Left renal pelvis (tissue), 4 donors: ENCODE measurements at places on chromosomes 11 and 22.

- no peak for DNase-seq
Observed at GRCh38 chr11:2530131-2530854, 85.5 kb downstream of the KCNQ1 start.

GRCh38 chr11:22797047-22797446 is 32.6 kb downstream of the SVIP start:
- DNase-seq, result no peak

GRCh38 chr11:76781807-76782530 is 1.2 kb upstream of the TSKU start:
- DNase-seq, result no peak

DNA sequence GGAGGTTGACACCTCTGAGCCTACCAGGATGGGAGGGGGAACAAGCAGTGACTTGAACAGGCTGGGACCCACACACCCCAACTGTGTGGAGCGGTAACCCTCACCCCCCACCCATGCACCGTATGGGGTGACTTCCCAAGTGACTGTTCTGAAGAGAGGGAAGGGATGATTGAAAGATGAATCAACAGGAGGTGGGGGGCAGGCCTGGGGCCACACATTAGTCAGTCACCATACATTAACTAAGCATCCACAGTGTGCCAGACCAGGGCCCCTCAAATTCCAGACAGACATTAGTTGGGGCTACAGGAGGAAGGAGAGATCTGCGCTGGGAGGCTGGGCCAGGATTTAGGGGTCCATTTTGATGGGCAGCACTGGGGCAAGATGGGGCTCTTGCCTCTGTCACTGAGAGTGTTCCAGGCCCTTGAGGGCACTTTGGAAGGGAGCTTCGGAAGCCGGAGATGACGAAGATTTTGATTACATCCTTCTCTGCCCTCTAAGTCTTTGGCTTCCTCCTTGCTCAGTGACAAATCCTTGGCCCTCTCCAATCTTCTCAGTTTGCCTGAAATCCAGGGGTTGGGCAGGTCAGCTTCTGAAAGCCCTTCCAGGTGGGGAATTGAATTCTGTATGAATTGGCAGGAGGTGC is 966 bp downstream of the SMTN start:
- no peak for DNase-seq

DNA sequence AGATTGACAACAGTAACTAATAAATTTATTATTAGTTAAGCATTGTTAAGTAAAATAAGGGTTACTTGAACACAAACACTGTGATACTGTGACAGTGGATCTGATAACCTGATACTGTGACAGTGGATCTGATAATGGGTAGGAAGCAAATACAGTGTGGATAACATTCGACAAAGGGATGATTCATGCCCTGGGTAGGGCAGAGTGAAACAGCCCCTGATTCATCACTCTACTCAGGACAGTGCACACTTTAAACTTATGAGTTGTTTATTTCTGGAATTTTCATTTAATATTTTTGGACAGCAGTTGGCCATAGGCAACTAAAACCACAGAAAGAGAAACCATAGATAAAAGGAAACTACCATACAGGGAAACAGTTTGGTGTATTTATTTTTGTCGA is 60.8 kb upstream of the CTSC start:
- DNase-seq, result no peak

GRCh38 chr11:23543651-23544222 is 683.5 kb upstream of the CCDC179 start:
- DNase-seq, result no peak

- no peak for DNase-seq
Observed at GRCh38 chr11:45477588-45477987, 187.8 kb downstream of the CHST1 start.

- DNase-seq, result no peak
Observed at GRCh38 chr11:117819096-117820040, 5.2 kb downstream of the FXYD2 start.

DNA sequence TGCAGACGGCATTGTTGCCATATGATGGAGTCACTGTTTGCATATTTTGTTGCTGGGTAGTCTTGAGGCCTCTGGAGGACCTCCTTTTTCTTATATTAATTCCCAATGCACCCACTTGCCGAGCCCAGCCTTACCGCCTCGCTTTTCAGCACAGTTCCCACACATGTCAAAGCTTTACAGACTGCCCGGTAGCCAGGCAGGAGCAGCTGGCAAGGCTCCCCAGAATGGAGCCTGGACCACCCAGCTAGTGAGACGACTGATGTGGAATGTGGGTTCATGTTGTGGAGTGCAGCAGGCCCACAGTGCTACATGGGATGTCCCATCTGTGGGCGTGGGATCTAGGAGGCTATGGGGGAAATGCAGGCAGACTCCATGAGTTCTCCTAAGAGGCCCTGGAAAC is 99.4 kb upstream of the MTMR2 start:
- DNase-seq, result no peak

- DNase-seq, result no peak
Observed at GRCh38 chr11:1473011-1473628, 13.5 kb downstream of the MOB2 start.

DNA sequence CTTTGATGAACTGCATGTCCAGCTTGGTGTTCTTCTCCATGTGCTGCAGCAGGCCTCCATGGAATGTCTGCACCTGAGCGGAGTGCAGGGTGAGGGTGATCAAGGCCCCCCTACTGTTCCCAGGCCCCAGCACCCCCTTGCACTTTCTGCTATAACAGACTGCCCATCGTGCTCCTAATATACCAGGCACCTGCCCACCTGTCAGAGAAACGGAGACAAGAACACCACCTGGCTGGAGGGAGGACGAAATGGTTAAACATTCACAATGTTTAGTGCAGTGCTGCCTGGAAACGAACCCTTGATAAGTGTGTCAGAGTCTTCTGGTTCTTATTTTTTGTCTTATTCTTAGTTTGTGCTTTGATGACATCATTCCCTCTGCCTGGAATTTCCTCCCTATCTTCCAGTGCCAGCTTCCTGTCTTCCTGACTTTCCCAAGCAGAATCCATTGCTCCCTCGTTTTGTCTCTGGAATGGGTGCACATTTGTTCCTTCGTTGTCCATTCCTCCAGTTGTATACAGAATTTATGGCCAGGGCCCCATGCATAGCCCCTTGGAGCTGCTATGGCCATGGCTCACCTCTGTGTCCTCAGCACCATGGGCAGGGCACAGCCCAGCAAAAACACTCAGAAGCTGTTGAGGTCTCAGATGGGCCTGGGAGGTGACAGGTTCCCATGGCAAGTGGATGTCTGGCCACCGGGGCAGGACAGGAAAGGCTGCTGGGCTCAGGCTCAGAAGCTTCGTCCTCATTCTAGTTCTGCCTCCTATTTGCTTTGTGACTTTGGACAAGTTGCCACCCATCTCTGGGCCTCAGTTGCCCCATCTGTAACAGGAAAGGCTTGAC is 11.9 kb downstream of the BAIAP2L2 start:
- no peak for DNase-seq

GRCh38 chr11:57310630-57311086 is 14.1 kb downstream of the TNKS1BP1 start:
- DNase-seq, result no peak

DNA sequence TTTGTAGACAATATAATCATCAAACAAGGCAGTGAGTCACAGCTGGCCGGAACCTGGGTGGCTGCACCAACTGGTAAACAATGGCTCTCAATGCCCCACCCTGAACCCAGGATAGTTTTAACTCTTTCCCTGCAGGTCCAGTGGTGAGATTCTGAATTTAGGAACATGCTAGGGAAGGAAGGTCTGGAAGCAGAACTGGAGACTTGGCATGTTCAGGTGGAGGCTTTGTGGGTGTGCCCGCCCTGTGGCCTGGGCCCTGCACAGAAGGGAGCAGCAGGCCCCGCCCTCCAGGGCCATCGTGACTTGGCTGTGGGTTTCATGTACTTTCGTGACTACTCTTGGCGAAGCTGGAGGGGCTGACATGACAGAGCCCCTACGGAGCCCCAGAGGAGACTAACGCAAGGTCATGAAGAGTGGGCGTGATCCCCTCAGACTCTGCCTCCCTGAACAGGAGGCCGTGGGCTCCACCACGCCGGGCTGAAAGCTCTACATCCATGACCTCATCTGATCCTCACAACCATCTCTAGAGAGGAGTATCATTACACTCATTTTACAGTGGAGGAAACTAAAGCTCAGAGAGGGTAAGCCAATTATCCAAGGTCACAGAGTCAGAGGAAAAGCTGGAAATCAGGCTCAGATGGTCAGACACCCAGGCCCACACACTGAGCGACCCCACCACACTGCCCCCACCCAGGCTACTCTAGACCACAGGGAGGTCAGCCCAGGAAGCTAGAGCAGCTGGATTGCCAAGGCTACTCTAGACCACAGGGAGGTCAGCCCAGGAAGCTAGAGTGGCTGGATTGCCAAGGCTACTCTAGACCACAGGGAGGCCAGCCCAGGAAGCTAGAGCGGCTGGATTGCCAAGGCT is 27.3 kb downstream of the MAFF start:
- DNase-seq, result no peak

GRCh38 chr22:30753701-30754100 is 59.0 kb downstream of the OSBP2 start:
- no peak for DNase-seq

DNA sequence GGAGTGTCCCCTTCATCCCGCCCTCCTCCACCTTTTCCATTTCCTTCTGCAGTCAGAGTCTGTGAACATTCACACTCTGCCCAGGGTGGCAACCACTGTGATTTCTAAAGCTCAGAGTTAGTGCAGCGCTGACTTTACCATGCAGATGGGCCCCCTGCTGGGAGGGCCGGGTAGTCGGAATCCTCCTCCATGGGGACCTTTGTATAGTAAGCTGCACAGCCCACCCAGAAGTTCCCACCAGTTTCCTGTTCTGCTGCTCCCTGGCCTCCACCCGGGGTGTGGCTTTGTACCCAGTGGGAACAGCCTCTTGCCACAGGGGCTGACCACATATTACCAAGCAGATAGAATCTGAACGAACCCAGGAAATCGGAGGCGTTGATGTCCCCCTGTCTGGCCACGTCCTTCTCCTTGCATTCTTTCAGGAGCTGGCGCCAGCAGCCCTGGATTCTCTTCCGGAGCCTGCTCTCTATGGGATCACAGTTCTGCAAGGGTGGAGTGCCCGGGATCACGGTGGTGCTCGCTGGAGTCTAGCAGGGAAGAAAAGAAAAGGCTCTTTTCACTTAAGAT is 125.3 kb downstream of the MPPED1 start:
- DNase-seq, result no peak

- no peak for DNase-seq
Observed at GRCh38 chr11:69385144-69385820, 91.3 kb downstream of the MYEOV start.

DNA sequence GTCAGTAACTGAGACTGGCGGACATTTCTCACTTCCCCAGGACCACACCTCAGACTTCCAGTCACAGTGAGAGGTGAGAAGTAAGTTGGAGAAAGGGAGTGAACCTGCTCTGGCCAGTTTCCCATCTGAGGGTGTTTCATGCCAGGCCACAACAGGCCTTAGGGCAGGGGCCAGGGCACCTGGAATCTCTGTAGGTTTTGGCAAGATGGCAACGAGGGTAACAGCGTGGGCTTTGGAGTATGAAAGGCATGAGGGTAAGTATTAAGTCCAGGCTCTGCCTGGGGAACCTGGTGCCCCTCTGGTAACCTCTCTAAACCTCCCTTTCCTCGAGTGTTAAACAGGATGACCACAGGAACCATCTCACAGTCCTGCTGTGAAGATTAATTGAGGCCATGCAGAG is 28.5 kb upstream of the ABCC8 start:
- DNase-seq, result no peak

- no peak for DNase-seq
Observed at GRCh38 chr11:20881328-20882079, 212.1 kb downstream of the NELL1 start.

- DNase-seq, result no peak
Observed at GRCh38 chr11:8962841-8963240, 1.4 kb downstream of the TMEM9B start.

DNA sequence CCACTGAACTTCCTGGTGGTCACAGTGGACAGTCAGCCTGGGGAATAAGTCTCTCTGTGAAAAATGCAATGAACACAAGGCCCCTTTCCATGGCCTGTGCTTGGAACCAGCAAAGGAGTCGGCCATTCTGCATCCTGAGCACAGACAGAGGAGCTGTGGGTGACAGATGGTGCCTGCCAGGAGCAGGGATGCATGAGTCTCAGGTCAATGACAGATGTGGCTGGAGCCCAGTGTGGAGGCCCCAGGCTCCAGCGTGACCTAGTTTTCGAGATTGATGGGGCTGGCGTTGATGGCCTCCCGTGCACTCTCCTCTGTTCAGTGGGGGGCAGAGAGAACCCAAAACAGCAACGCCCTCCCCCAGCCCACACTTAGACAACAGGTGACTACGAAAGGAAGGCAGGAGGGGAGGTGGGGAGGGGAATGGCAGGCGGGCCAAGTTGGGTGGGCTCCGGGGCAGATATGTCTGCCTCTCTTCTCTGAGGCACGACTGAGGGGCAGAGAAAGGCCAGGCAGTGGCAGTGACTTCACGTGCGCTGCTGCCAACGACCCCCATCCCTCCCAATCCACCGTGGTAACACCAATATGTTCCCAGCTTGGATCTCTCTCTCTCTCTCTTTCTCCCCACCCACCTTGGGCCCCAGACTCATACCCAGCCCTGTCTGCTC is 34.4 kb upstream of the CD5 start:
- no peak for DNase-seq

GRCh38 chr11:122150216-122151124 is 34.5 kb upstream of the BLID start:
- DNase-seq, result no peak

- no peak for DNase-seq
Observed at GRCh38 chr11:86440305-86440716, 65.6 kb downstream of the CCDC81 start.

DNA sequence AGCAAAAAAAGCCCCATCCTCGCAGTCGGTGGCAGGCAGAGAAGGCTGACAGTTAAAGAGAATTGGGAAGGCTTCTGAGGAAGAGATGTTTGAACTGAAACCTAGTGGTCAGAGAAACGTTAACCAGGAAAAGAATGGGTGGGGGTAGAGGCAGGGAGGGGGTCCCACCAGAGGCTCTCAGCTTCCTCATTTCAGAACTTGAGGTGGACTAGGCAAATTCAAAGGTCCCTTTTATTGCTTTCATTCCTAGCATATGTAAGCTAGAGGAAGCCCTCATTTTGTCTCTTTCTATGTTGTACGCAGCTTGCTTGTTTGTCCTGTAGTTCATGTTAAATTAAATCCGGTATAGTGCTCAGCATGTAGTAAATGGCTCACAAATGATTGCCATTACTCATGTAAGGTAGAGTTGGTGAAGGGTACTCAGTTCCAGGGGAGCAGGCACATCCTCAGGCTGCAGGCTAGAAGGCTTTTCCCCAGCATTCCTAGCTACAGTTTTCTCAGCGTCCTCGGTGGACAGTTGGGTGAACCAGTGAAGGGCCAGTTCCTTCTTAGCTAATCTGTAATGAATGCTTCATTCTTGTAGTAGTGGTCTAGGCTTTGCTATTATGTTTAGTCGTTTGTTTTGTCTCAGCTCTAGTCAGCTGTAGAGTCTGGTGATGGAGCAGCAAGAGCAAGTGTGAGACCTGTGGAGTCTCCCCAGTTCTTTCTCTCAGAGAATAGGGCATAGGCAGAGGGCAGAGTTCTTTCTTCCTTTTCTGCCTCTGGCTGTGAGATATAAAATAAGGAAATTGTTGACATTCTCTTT is 58.6 kb downstream of the UVRAG start:
- no peak for DNase-seq

- no peak for DNase-seq
Observed at GRCh38 chr11:45901626-45902025, 5.4 kb downstream of the FREY1 start.
